ENCODE measurements at places on chromosomes 11 and 22. TPM values are rescaled to one million over a fixed set of nuclear protein-coding genes. Genes with fewer than 3 reads are reported as not detected.

Gene SYCE3
- not detected for total RNA-seq

Gene OR5T1
- total RNA-seq, result not detected

Gene KRTAP5-10
- total RNA-seq, result 0.58 TPM

Gene KRTAP5-7
- 0.73 TPM for total RNA-seq

Gene ADSL
- 34.9 TPM for total RNA-seq

Gene CCDC89
- 4.3 TPM for total RNA-seq

Gene BANF1
- 103 TPM for total RNA-seq

Gene HPX
- 2.5 TPM for total RNA-seq

Gene IFT27
- 26.5 TPM for total RNA-seq

Gene SCGB1C1
- not detected for total RNA-seq

Gene PDXP
- total RNA-seq, result 50.7 TPM

Gene FEN1
- 7.7 TPM for total RNA-seq

Gene OR10A2
- total RNA-seq, result not detected

Gene SCGB1A1
- not detected for total RNA-seq

Gene SCUBE2
- total RNA-seq, result 8.3 TPM
